ENCODE measurements at places on chromosomes 11 and 22.

DNA sequence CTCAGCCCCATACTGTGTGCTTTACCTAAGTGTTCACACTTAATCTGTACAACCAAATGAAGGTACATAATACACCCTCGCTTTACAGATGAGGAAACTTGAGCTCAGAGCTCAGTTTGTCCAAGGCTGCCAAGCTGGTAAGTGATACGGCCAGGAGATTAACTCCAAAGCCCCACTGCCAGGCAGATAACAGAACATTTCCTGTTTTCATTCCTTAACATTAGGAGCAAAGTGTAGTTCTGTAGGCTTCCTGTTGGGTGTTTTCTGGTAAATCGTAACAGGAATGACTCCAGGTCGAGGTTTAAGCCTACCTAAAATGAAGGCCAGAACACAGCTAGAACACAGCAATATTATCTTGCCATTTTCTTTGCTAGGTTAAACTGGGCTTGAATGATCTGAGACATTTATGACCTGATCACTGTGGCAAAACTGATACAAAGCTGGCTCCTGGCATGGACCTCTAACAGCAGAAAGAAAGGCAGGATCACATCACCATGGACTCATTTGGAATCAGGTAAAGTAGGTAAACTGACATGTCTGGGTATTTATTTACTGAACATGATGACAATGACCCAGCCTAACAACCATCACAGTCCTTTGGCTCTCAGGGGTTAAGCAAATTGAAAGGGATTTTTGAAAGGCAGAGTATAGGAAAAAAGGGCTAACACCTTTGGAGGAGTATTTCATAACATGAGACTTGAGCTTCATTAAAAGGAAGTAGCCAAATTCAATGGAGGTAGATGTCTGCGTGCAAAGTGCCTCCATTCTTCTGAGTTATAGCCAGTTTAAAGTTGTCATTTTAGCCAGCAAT is 3.9 kb upstream of the NUP50 start:
- DNase-seq: no peak
- H3K4me3 ChIP-seq: no peak overlapping the region
- H3K36me3 ChIP-seq: peaks cover 32% of the 10 kb centered on the region
- H3K27ac ChIP-seq: peak overlapping the region; percentile 95
- H3K4me1 ChIP-seq: peaks cover 28% of the 10 kb centered on the region

DNA sequence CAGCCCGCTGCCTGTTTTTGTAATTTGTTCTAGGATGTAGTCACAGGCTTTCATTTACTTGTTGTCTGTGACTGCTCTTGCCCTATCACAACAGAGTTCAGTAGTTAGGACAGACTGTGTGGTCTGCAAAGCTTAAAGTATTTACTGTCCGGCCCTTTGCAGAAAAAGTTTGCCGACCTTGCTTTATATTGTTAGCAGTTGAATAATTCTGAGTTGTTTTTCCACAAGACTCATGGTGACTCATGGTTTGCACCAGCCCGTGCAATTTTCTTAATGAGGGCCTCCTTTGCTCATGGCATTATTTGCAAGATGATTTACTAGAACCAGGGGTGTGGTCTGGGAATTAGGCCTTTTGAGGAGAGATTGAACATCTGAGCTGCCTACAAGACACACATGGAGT is 110.6 kb downstream of the SCN3B start:
- H3K27me3 ChIP-seq: no peaks in the 10 kb centered on the region
- no peak for DNase-seq
- no peaks in the 10 kb centered on the region for H3K36me3 ChIP-seq
- H3K4me1 ChIP-seq: peaks cover 12% of the 10 kb centered on the region
- H3K27ac ChIP-seq: no peak overlapping the region
- H3K4me3 ChIP-seq: no peak overlapping the region

GRCh38 chr22:43343670-43344519 is 723 bp upstream of the SCUBE1 start:
- H3K27me3 ChIP-seq: peaks cover 58% of the 10 kb centered on the region
- no peaks in the 10 kb centered on the region for H3K36me3 ChIP-seq
- H3K4me1 ChIP-seq: no peaks in the 10 kb centered on the region
- H3K27ac ChIP-seq: no peak overlapping the region
- H3K4me3 ChIP-seq: no peak overlapping the region

DNA sequence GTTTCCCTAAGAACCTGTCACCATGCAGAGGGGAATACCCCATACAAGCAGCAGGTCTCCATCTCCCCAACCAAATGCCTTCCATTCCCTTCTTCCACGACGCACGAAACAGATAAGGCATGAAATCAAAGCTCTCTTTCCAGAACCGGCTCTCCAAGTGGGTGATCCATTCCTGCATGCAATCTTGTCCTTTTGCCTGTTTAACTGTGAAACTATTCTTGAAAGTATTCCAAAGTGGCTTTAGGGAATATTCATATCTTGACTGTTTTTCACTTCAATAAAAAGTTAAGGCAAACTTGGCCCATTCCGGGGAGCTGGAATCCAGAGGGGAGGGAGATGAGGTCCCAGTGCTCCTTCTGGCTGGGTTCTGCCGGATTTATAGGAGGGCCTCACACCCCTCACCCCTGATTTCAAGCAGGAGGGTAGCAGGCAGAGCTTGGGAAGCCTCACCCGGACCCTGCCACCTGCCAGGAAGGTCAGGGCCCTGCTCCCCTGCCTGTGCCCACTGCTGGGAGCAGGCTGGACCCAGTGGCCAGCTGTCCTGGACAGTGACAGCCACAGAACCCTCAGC is 60.9 kb downstream of the SCGB1A1 start:
- DNase-seq: no peak
- no peak overlapping the region for H3K27ac ChIP-seq
- no peaks in the 10 kb centered on the region for H3K36me3 ChIP-seq
- no peak overlapping the region for H3K4me3 ChIP-seq

- H3K27me3 ChIP-seq: no peaks in the 10 kb centered on the region
- H3K27ac ChIP-seq: peak overlapping the region; percentile 59
- no peaks in the 10 kb centered on the region for H3K36me3 ChIP-seq
- no peak for DNase-seq
- H3K4me1 ChIP-seq: peaks cover 28% of the 10 kb centered on the region
- H3K4me3 ChIP-seq: no peak overlapping the region
Observed at GRCh38 chr11:113446112-113446511, 29.1 kb downstream of the DRD2 start.

DNA sequence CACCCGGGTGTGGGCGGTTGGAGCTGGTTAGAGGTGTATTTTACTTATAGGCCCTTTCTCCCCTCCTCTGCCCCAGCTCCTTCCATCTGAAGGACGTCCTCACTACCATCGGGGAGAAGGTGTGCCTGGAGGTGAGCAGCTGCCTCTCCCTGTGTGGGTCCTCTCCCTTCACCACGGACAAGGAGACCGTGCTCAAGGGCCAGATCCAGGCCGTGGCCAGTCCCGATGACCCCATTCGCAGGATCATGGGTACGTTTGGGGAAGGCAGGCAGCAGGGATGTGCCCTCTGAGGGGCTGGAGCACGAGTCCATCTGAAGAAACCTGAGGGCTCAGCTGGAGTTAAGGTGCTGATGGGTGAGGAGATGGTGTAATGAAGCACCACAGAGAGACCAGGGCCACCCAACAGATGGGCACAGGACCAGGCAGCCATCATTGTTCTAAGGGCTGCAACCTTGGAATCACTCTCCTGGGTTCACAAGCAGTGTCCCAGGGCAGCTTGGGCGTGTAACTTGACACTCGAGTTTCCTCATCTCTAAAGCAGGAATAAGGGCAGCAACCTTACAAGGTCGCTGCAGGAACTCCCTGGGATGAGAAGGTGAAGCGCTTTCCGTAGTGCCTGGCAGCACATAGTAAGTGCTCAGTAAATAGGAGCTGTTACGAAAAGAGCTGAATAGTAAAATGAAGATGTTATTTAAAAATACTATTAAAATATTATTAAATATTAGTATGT is 29.4 kb downstream of the TCP11L1 start:
- no peak overlapping the region for H3K4me3 ChIP-seq
- no peaks in the 10 kb centered on the region for H3K27me3 ChIP-seq
- no peaks in the 10 kb centered on the region for H3K4me1 ChIP-seq
- no peak overlapping the region for H3K27ac ChIP-seq

- H3K4me1 ChIP-seq: no peaks in the 10 kb centered on the region
- no peaks in the 10 kb centered on the region for H3K27me3 ChIP-seq
- H3K27ac ChIP-seq: no peak overlapping the region
- no peak for DNase-seq
- H3K36me3 ChIP-seq: no peaks in the 10 kb centered on the region
Observed at GRCh38 chr11:85750646-85751045, 60.3 kb downstream of the SYTL2 start.

DNA sequence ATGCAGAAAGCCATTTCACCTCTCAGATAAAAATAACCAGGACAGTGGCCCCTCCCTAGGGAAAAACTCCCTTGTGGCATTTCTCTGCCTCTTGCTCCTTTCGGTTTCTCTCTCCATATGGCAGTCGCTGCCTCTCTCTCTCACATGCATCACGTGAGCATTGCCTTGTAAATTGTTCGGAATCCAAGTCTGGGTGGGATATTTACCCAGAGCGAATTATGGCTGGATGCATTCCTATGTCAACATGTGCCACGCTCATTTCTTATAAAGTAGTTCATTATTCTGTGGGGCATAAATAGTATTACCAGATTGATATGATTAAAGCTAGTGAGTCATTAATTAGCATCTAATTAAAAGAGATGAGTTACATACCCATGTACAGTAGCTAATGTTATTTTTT is 392.9 kb downstream of the INSC start:
- no peaks in the 10 kb centered on the region for H3K36me3 ChIP-seq
- H3K4me1 ChIP-seq: no peaks in the 10 kb centered on the region
- H3K4me3 ChIP-seq: no peak overlapping the region

- peaks cover 35% of the 10 kb centered on the region for H3K4me1 ChIP-seq
- peak; percentile 90 for DNase-seq
- H3K4me3 ChIP-seq: peak overlapping the region; percentile 82
Observed at GRCh38 chr11:118921929-118922744, 3.6 kb downstream of the BCL9L start.

GRCh38 chr11:9575260-9576240 is 2.1 kb downstream of the WEE1 start:
- H3K27me3 ChIP-seq: no peaks in the 10 kb centered on the region
- H3K4me3 ChIP-seq: peak overlapping the region; percentile 90
- H3K27ac ChIP-seq: peak overlapping the region; percentile 85
- peaks cover 61% of the 10 kb centered on the region for H3K36me3 ChIP-seq
- peak; percentile 72 for DNase-seq
- H3K4me1 ChIP-seq: peaks cover 25% of the 10 kb centered on the region

- no peaks in the 10 kb centered on the region for H3K27me3 ChIP-seq
- H3K36me3 ChIP-seq: peaks cover 46% of the 10 kb centered on the region
- no peak overlapping the region for H3K4me3 ChIP-seq
- DNase-seq: no peak
- H3K4me1 ChIP-seq: no peaks in the 10 kb centered on the region
Observed at GRCh38 chr11:65630215-65630614, 7.7 kb upstream of the SIPA1 start.

DNA sequence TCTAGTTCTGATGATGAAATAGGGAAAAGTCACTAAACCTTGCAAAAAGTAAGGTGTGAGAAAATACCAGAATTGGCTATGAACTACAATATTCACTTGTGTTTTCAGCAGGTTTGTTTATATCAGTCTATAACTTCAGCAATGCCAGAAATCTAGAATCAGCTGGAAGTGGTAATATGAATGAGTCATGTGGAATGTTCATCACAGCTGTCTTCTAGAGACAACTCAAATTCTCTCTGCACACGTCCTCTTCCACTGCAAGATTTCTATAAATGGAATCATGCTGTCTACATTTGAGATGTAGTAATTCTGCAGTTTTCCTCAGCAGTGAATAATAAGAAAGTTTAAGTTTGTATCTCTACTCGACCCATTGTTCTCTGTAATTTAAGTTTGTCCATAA is 89.9 kb downstream of the OR4A15 start:
- DNase-seq: no peak
- no peaks in the 10 kb centered on the region for H3K27me3 ChIP-seq
- no peak overlapping the region for H3K27ac ChIP-seq
- H3K4me3 ChIP-seq: no peak overlapping the region
- no peaks in the 10 kb centered on the region for H3K36me3 ChIP-seq
- no peaks in the 10 kb centered on the region for H3K4me1 ChIP-seq

DNA sequence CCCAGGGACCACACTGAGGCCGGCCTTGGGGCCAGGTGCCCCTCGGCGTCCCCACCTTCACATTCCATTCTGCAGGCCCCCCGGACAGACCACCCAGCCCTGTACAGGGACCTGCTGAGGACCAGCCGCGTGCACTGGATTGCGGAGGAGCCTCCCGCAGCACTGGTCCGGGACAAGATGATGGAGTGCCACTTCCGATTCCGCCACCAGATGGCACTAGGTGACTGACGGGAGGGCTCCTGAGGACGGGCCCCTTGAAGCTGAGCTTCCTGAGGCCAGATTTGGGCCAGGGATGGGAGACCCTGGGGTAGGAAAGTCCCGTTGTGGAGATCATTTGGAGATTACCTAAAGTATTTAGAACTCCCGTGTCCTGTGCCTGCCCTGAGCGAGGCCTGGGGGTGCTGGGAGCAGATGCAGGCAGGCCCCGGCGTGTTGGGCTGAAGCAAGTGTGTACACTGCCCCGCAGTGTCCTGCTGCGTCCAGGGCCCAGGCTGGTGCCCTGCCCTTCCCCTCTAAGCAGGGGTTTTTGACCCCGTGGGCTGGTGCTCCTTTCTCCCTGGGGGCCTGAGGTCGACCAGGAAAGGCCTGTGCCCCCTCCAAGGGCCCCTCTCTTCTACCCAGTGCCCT is 20.0 kb downstream of the TRMU start:
- H3K36me3 ChIP-seq: peaks cover 49% of the 10 kb centered on the region
- no peak overlapping the region for H3K4me3 ChIP-seq
- peak overlapping the region; percentile 14 for H3K27ac ChIP-seq
- no peaks in the 10 kb centered on the region for H3K27me3 ChIP-seq
- no peak for DNase-seq
- H3K4me1 ChIP-seq: peaks cover 8% of the 10 kb centered on the region

GRCh38 chr11:132874638-132875037 is 657.7 kb downstream of the OPCML start:
- DNase-seq: no peak
- peaks cover 5% of the 10 kb centered on the region for H3K4me1 ChIP-seq
- H3K27me3 ChIP-seq: no peaks in the 10 kb centered on the region
- no peaks in the 10 kb centered on the region for H3K36me3 ChIP-seq
- H3K4me3 ChIP-seq: no peak overlapping the region
- H3K27ac ChIP-seq: no peak overlapping the region

- H3K36me3 ChIP-seq: no peaks in the 10 kb centered on the region
- H3K27me3 ChIP-seq: peaks cover 6% of the 10 kb centered on the region
- no peak for DNase-seq
- no peaks in the 10 kb centered on the region for H3K4me1 ChIP-seq
Observed at GRCh38 chr11:18798799-18799469, 7.3 kb upstream of the PTPN5 start.

GRCh38 chr11:61701242-61701886 is 21.2 kb downstream of the DAGLA start:
- no peak for DNase-seq
- H3K4me1 ChIP-seq: peaks cover 42% of the 10 kb centered on the region
- H3K4me3 ChIP-seq: no peak overlapping the region
- no peaks in the 10 kb centered on the region for H3K36me3 ChIP-seq
- H3K27me3 ChIP-seq: no peaks in the 10 kb centered on the region

DNA sequence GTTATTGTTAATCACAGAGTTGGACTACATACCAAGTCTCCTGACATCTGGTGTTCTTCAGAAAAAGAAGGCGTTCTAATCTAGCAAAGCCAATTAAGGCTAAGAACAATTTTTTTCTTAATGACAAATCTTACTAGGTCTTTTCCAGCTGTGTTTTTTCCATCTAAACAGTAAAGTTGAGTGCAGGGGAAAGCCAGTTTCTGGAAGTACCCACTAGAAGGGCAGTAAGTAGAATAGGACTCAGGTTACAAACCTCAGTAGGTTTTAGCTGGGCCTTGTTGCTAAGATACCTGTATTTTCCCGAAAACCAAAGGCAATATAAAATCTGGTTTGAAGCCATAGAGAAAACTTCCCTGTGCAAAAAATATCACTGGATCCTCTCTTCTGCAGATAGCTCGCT is 351.9 kb downstream of the ETS1 start:
- H3K4me3 ChIP-seq: no peak overlapping the region
- no peak for DNase-seq
- H3K27me3 ChIP-seq: no peaks in the 10 kb centered on the region
- H3K27ac ChIP-seq: no peak overlapping the region
- no peaks in the 10 kb centered on the region for H3K36me3 ChIP-seq

All from RWPE2 (cell line).